ENCODE measurements at places on chromosomes 7 and 10.

DNA sequence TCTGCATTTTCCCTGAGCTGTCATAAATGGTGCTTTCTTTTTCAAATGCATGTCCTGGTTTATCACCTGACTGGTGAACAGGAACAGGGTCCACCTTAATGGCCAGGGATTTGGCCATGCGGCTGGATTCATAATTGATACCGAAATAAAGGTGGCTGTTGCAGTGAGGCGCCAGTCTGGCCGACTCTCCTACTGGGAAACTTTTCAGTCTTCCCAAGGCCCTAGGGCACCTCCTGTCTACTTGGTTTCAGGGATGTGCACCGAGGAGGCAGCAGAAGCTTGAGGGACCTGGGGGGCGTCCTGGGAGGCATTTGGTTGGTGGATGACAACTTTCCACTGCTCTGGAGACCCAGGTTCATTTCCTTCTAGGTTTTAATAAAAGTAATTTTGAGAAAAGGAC, 46.4 kb upstream of the FIGNL1 start:
- no peak for DNase-seq

DNA sequence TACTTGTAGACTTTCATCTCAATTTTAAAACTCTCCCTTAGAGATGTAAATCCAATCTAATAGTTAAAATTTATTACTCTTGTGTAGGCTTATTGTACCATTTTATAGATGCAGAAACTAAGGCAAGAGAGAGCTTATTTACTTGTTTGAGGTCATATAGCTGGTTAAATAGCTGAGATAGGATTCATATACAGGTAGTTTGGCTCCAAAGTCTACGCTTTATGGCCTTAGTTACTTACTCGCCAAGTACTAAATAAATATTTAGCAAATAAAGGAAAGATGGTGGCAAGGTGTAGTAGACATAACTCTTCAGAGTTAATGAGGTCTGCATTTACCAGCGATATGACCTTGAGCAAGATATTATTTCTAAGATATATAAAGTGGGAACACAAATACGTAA, 86.8 kb downstream of the HBP1 start:
- DNase-seq = no peak

DNA sequence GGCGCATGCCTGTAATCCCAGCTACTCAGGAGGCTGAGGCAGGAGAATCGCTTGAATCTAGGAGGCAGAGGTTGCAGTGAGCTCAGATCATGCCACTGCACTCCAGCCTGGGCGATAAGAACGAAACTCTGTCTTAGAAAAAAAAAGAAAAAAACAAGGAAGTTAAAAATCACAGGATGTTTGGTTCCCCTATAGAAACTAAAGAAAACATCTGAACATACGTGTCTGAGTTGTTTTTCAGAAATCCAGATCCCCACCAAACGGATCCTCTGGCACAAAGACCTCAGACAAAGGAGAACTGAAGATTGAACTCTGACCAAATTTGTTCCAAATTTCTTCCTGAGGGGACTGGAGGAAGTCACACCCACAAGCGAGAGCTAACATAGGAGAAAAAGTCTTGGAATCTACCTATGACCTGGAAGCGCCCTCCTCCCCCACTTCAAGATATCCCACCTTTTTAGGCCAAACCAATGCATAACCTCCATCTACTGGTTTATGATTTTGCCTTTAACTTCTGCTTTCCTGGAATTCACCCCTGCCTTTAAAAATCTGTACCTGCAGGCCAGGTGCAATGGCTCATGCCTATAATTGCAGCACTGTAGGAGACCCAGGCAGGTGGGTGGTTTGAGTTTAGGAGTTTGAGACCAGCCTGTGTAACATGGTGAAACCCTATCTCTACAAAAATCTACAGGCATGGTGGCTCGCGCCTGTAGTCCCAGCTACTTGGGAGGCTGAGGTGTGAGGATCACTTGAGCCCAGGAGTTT, 19.7 kb upstream of the SIRT1 start:
- no peak for DNase-seq

GRCh38 chr10:124903111-124903510, 38.8 kb upstream of the ZRANB1 start:
- no peak for DNase-seq

GRCh38 chr10:86744067-86744725, 12.2 kb upstream of the BMPR1A start:
- no peak for DNase-seq

DNA sequence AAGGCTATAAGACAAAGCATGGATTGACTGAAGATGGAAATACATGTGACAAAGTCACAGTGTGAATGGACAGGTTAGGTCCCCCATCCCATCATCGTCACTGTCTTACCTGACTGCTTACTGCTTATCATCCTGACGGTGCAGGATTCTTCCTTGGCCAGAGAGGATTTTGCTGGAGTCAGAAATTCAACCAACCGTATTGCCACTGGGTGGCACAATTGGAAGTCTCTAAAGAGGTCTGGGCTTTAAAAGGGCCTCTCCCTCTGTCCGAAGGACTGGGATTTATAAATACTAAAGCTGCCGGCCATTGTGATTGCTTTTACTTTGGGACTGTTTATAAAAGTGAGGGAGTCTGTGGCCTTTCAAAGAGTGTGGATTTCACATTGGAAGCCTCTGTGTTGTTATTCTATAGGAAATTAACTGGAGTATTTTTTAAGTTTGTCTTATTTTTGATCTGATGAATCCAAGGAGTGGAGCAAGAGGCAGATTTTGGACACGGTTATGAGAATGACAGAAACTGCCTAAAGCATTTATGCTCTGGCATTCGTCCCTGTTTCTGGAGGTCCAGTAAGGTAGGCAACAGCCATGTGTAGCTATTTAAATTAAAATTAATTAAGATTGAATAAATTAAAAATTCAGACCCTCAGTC, 113.3 kb upstream of the CREB5 start:
- peak; percentile 65 for DNase-seq

DNA sequence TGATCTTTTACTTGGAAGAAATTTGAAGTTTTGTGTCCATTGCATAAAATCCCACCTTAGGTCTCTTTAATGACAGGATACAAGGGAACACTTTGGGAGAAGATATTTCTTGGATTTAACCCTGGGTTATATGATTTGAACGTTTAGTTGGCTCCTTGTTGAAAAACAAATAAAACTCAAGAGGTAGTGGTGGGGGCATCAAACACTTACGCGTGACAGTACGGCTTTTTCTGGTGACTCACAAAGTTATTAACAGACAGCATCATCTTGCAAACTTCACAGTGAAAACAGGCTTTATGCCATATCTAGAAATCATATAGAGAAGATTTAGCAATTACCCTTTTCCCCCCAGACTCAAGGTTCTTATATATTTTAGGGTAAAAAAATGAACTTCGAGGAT, 699 bp downstream of the NRAP start:
- no peak for DNase-seq

DNA sequence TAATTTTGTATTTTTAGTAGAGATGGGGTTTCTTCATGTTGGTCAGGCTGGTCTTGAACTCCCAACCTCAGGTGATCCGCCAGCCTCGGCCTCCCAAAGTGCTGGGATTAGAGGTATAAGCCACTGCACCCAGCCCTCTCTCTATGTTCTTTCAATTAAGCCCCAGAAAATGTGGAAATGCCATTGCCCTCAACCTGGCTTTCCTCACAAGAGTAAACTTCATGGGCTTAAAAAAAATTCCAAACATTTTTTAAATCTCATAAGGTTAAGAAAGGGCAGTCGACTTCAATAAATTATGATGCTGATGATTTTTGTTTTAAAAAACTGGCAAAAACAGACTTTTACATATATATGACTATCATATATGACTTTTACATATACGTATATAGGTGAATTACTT, 107.6 kb downstream of the TES start:
- peak; percentile 74 for DNase-seq

DNA sequence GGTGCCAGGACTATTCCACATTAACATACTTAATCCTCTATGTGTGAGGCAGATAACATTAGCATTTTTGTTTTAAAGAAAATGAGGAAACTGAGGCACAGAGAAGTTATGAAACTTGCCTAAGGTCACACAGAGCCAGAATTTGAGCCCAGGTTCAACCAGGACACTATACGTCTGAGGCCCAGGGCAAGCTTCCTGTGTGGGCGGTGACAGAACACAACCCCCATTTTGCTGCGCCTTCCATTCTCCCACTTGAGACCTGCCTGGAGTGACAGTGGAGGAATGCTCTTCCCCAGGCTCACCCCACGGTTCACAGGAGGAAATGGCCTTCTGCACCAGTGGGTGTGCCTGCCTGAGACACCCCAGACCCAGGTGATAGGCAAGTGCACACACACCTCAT, 164.1 kb downstream of the SH3PXD2A start:
- no peak for DNase-seq

- peak; percentile 67 for DNase-seq
Observed at GRCh38 chr7:146412781-146413180, 296.2 kb downstream of the CNTNAP2 start.

DNA sequence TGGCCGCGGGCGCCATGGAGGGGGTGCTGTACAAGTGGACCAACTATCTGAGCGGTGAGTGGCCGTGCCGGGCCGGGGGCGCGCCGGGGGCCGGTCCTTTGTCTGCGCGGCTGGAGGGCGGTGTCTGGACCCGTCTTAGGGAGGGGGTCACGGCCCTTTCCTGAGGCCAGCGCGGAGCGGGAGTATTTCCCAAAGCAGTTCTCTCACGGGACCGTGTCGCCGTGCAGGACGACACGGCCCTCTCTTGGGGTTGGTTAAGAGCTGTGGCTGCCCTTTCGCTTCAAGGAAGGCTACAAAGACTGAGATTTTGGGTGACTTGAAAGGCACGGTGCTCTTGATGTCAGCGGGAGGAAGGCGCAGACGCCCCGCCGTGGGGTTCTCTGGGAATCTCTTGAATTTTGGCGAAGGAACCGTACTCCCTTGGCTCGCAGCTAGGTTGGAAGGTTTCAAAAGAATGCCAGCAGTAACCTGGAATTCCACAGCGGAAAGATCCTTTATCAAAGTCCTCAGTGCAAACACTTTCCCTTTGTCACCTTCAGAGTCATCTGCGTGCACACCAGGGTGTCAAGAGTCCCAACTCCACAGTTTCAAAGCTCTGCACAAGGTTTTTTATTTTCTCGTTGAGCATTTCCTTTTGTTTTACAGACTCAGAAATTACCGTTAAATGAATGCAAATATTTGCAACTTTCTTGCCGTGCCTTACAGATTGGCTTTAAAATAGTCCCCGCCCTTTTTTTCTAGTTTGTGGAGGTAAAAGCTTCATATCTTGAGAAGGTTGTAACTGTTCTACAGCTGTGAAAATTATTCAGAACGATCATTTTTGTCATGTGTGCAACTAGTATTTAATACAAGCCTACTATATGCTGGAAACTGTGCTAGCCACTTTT, 780 bp downstream of the PLEKHA8 start:
- DNase-seq = peak; percentile 33

GRCh38 chr7:10998996-10999757, 25.5 kb downstream of the PHF14 start:
- DNase-seq = no peak

GRCh38 chr7:70000737-70001348, 402.6 kb downstream of the AUTS2 start:
- no peak for DNase-seq

- peak; percentile 97 for DNase-seq
Observed at GRCh38 chr10:80498833-80499741, 38.6 kb upstream of the SH2D4B start.

- DNase-seq = no peak
Observed at GRCh38 chr10:15672469-15672868, 47.3 kb downstream of the ITGA8 start.

DNA sequence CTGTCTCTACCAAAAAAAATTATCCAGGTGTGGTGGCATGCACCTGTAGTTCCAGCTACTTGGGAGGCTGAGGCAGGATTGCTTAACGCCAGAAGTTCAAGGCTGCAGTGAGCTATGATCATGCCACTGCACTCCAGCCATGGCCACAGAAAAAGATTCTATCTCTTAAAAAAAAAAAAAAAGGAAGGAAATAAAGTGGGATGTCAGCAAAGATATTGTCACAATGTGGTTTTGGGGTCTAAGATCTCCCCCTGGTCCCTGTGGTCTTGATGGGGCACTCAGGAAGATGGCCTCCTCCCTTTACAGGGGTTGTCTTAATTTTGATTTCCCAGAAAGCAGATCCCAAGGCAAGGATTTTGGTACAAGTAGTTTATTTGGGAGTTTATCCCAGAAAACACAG, 7.4 kb upstream of the KAZALD1 start:
- DNase-seq = no peak

- DNase-seq = peak; percentile 50
Observed at GRCh38 chr10:2927958-2928840, 139.1 kb upstream of the PFKP start.

- no peak for DNase-seq
Observed at GRCh38 chr10:80484676-80485075, 30.6 kb downstream of the TSPAN14 start.

DNA sequence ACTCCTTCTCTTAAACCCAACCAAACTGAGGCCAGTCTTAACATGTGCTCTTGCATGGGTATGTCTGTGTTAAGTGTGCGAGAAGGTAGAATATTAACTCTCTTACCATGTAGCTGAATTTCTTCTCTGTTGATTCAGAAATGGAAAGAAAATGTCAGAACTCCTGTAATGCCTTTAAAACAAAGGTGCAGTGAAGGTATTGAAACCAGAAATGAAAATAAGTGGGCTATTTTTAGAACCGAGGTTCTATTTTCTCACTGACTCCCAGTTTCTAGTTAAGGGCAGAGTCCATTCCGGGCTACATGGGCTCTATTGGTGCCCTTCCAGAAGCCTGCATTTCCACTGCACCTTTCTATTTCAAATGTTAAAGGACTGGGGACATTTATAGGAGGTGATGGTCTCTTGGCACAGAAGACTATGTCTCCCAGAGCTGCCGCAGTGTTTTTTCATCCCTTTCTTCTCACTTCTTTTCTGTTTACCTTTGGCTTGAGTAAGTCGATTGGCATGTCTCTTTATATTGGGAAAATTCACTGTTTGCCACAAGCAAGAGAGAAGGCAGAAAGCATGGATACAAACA, 174.9 kb downstream of the LRMDA start:
- no peak for DNase-seq

DNA sequence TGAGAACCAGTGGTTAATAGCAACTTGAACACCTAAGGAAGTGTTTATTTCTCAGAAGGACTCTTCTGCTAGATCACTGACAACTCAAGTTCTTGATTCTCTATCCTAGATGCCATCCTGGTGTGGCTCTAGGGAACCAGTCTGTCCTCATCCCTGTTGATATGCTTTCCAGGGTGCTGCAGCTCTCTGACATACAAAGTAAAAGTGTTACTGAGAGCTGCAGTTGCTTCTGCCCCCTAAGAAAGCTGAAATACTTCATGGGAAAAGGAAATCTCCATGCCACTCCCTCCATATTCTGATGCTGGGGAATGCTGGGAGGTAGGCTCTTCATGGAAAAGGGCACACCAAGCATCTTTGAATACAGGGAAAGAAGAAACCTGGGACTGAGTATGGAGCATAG, 168.1 kb downstream of the KLF6 start:
- no peak for DNase-seq

DNA sequence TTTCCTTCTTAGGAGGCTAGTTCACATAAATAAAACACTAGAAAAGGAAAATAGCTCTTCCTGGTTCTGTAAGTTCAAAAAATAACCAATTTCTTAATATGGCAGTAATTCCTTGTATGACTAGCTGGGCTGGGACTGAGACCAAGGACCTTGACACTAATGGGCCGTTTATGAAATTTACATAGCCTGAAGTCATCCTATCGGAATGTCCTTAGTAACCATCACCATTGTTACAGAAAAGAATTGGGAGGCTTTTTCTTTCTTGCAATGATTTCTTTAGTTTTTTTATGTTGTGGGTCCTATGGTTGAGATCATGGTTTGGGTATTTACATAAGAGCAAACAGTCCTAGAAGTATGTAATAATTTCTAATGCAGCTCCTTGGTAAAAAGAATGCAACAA, 87.1 kb upstream of the HDAC9 start:
- DNase-seq = peak; percentile 95

- DNase-seq = peak; percentile 35
Observed at GRCh38 chr7:94069162-94069739, 65.1 kb upstream of the BET1 start.

- no peak for DNase-seq
Observed at GRCh38 chr7:18535810-18536415, 40.4 kb downstream of the HDAC9 start.
